ENCODE measurements at places on chromosomes 7 and 10.

GRCh38 chr7:152312316-152312715, 123.5 kb downstream of the KMT2C start:
- peak; percentile 47 for DNase-seq

- DNase-seq = no peak
Observed at GRCh38 chr7:91140982-91141381, 123.3 kb upstream of the FZD1 start.

GRCh38 chr10:97868134-97868685, 18.6 kb downstream of the GOLGA7B start:
- DNase-seq = no peak

DNA sequence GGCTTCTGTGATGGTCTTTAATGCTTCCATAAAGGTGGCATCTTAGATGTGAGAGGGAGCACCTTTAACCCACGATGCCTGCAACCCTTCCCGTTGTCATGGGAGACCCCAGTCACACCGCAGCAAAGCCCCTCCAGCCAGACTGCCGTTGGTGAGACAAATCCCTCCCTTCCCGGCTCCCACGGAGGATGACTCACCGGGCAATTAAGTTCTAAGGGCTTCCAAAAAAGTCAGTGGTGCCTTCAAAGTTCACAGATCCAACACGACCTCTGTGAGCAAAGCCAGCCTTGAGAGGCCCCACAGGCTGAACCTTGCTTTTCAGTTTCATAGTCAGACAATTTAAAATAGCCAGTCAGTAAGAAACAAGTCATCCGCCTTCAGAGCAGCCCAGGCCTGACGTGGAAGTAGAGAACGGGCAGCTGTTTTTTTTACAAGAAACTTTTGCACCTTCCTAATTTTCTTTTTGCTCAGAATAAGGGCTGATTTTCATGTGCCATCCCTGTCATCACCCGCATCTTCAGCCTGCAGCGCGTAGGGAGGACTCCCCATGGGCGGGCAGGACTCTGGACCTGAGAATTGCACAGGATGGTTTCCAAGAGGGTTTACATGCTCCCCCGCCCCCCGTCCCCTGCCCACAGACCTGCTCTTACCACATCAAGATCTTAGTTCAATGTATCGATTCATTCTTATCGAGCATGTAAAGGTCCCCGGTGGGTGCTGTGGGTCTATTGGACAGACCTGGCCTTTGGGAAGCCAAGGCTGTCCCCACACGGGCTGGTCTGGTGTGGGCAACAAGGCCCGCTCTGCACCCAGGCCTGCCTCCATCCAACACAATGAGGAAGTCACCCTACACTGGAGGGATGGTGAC, 333.9 kb downstream of the DNAJB6 start:
- DNase-seq = no peak

DNA sequence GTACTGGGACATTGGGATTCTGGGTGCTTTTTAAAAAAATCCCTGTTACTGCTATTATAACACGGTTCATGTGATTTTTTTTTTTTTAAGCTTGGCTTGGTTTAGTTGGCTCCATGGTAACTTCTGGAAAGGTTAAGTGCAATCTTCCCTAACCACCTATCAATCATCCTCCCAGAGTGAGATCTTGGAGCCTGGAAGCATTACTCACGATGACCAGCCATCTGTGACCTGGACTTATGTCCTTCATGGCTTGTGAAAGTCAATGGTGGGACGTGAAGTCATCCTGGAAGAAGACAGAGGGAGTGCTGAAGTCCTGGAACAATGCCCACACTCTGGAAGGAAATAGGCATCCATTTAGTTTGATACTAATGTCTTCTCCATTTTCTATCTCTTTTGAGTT, 135.5 kb upstream of the FRMD4A start:
- no peak for DNase-seq

DNA sequence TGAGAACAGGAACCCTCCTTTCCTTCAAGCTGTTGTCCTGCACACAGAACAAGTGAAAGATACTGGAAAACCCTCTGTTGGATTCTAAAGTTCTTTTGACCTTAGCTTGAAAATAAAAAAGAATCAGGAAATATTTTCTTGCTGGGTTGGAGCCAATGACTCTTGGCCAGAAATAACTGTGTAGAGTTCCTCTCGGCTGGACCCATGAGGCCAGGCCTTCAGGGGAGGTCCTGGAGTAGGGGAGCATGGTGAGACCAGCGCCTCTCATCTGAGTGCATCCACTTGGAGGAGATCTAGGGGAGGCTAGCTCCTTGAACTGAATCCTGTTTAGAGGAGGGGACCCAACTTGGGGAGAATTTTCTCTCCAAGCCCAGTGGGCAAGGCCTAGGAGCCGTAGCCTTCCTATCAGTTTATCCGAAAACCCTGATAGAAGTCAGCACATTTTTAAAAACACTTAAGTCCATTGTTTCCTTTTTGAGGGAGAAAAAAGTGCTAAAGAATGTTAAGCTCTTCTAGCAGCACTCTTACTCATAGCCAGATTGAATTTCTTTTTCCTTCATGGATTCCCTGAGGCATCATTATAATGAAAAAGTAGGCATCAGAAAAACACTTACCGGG, 635.7 kb upstream of the ANKRD30A start:
- DNase-seq = peak; percentile 8

DNA sequence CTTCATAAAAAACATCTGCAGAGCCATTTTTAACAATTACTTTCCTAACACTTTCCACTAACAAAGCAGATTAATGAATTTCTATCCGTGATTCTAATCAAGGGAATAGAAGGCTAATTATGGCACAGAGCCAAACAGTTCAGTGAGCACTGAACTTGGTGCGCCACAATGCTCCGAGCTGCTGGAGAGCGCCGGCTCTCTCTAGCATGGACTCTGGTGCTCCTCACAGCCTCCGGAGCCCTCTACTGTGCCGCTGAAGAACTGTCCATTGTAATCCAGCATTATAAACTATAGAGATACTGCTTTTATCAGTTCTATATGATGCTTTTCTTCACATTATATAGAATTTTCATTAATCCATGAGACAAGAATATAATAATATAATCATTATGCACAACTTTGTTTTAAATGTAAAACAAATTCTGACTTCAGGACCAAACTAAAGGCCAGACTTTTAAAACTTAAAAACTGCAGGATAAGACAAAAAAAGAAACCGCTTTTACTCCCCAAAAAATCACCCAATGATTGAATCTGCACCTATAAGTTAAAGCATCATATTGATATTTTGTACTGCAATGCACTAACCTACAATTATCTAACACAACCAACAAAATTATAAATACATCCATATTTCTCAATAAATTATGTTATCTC, 123.6 kb downstream of the RNF32 start:
- DNase-seq = peak; percentile 67

- DNase-seq = peak; percentile 83
Observed at GRCh38 chr7:44767134-44767911, 18.7 kb downstream of the ZMIZ2 start.

DNA sequence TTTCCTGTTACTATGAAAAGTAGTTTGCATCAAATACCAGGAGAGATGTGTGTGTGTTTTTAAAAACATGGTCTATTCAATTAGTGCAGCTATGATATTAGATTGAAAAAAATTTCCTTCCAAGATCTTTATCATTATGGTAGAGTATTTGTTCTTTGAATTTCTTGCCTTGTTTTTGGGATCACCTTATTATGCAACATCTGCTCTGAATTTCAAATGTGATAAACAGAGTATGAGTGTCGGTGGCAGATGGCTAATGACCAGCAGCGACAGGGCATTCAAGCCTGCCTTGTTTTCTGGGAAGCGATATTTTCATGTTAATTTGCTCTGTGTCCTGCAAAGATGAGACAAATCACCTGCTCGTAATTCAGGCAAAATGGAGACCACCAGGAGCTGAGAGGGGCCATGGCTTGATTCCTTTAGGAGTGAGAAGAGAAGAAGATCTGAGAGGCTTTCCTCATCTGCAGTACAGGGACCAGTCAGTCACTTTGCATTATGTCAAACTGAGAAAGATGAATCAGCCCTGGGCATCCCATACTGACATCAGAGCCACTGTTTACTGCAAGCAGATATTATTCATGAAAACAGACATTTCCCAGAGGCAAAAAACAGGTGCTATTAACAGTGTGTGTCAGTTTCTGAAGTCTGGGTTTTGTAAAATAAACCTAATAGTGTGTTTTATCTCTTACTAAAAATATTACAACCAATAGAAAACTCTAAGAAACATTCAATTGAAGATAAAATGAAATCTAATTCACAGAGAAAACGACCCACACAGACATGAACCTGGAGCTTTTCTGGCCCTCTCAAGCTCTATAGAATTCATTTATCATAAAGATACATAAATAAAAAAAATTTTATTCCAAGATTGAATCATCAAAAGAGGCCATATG, 67.6 kb downstream of the CDK6 start:
- peak; percentile 85 for DNase-seq

Measured in NCI-H2171 treated with DMSO at 0.1 percent for 48 hours (cell line).